ENCODE measurements at places on chromosomes 4 and X.

- no peak for DNase-seq
Measured at GRCh38 chr4:37627263-37627662, 58.9 kb downstream of the RELL1 start.

DNA sequence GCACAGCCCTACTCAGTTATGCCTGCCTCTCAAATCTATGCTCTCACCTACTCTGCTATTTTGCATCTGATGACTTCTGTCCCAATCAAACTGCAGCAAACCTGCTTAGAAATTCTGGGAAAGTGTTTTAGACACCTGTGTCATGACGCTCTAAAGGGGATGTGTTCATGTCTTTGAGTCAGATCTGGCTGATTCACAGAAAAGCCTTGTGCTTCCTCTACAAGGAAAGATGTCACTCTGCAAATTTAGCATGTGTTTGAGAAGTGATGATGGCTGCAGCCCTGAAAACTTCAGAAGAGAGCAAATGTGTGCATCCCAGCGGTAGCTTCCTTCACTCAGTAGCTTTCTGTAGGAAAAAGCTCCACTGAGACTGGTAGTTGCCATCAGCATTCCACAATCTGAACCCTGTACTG, 235.4 kb downstream of the MGST2 start:
- no peak for DNase-seq

DNA sequence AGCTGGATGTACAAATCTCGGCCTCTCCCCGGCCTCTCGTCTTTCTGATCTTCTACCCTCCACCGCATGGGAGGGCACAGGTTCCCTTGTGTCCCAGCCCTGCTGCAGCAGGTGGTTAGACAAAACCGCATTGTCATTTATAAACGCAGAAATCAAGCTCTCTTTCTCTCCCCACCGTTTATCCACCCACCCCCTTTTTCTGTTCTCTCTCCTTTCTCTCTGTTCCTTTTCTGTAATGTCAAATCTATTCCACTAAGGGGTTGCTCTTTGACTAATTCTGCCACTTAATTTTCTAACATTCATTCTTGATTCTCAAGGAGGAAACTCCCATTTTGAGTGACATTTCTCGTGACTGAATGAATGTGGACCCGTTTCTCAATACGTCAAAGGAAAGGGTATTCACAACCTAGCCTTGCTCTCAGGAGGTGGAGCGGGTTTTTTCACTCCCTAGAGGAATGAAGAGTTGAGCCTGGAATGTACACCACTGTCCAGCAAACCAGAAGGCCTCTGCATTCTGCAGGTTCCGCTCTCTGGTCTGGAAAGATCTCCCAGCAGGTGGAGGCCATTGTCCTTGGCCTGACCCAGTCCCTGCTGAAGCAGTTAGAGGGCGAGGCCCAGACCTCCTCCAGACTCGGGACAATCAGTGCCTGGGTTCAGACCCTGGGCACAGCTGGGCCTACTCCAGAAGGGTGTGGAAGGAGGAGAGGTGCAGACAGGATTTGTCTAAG, 70.9 kb upstream of the ENPP6 start:
- no peak for DNase-seq

GRCh38 chr4:138494931-138495330, 252.8 kb upstream of the SLC7A11 start:
- DNase-seq: no peak

- no peak for DNase-seq
Measured at GRCh38 chr4:169013396-169013795, 3.3 kb upstream of the CBR4 start.

- no peak for DNase-seq
Measured at GRCh38 chrX:109600237-109600651, 24.7 kb downstream of the KCNE5 start.

GRCh38 chr4:65393078-65393477, 277.2 kb downstream of the EPHA5 start:
- no peak for DNase-seq

GRCh38 chr4:144788469-144788868, 142.5 kb downstream of the HHIP start:
- no peak for DNase-seq

DNA sequence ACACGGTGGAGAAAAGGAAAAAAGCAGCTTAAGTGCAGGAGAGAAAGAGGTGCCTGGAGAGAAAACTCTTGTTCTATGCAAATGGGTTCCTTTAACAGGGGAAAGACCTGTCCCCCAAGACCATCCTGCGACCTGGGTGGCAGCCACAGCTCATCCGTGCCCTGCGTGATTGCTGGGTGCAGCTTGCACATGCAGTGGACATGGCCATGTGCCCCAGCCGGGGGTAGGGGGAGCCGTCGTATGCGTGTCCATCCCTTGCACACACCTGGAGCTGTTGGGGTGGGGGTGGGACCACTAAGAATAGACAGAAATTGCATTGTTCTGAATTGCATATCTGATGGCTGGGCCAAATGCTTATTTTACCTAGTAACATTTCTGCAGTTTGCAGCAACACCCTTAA, 171.9 kb downstream of the GUCY2F start:
- no peak for DNase-seq

Data from CD4-positive, alpha-beta T cell treated with Interleukin-21 for 1 hour (primary cell).